Daoy (cell line): ENCODE measurements at places on chromosomes 2 and 18.
A peak's percentile ranks its signal among the peaks of the same experiment; 100 is the strongest.

DNA sequence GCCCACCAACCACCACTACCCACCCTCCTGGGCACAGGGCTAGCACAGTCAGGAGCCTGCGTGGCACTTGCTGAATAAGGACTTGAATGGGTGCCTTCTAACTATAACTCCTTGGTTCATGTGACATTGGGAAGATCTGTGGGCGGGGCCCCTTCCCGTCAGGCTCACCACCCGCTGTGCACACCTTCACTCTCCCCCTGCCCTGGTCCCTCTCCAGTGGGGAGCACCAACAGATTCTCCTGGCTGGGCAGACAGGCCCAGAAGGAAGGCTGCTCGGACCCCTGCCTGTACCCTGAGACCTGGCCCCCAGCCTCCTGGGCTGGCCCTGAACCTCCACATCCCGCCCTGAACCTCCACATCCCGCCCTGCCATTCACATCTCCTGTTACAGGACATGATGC lies 33.4 kb upstream of the POMC start:
- DNase-seq: no peak

GRCh38 chr2:23445450-23445868 lies 60.5 kb downstream of the KLHL29 start:
- DNase-seq: peak; percentile 70

GRCh38 chr2:64501946-64502345 lies 22.2 kb upstream of the AFTPH start:
- no peak for DNase-seq

DNA sequence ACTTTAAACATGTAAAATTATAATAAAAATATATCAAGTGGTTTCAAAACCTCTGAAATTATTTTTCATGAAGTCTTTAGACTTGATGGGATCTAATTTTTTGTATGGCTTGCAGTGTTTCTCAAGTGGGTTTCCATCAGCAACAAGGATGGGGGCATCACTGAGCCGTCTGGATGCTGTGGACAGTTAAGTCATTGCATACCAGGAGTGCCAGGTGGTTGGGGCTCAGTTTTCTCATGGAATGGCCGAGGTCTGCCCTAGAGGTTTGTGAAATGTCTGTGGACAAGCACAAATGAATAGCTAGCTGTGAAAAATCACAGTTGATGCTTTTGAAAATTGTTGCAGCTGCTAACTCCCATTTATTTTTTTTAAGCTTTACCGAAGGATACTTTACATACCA lies 1.7 kb downstream of the PRELID3A start:
- DNase-seq: peak; percentile 21

DNA sequence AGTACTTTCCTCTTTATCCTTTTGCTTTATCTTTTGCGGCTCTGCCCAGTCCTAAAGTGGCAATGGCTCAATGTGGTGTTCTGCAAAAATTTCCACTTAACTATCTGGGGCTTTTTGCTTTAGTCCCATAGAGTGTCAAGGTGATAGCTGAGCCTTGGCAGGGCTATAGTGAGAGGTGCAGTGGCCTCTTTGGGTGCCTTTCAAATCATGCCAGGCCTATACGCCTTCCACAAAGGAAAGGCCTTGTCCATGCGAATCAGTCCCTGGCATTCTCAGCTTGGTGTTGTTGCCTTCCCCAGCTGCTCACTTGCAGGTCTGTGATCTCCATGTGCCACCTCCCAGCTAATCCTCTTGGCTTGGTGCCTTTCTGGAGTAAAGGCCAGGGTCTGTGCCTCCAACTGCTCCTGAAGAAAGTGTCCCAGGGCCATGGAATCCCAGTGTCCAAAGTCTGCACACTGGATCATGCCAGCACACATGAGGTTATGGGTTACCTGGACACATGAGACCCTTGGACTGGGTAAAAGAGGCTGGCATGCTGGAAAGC lies 26.6 kb downstream of the PAX8 start:
- DNase-seq: no peak

DNA sequence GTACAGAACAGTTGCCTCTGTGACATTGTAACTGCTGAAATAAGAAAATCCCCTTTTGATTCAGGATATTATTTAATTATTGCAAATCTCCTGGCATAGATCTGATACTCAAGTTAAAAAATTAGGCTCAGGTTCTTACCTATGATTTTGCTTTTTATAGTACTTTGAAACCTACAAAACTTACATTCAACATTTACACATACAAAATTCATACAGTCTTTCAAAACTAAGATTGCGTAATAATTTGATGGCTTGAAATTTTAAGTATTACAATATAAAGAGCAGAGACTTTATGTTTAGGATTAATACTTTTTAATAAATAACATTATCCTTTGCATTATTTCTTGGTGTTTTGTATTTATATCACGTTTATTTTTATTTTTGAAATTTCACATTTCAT lies 291.1 kb downstream of the CCDC102B start:
- DNase-seq: no peak

- no peak for DNase-seq
Measured at GRCh38 chr18:51988277-51988676, 351.7 kb upstream of the DCC start.

DNA sequence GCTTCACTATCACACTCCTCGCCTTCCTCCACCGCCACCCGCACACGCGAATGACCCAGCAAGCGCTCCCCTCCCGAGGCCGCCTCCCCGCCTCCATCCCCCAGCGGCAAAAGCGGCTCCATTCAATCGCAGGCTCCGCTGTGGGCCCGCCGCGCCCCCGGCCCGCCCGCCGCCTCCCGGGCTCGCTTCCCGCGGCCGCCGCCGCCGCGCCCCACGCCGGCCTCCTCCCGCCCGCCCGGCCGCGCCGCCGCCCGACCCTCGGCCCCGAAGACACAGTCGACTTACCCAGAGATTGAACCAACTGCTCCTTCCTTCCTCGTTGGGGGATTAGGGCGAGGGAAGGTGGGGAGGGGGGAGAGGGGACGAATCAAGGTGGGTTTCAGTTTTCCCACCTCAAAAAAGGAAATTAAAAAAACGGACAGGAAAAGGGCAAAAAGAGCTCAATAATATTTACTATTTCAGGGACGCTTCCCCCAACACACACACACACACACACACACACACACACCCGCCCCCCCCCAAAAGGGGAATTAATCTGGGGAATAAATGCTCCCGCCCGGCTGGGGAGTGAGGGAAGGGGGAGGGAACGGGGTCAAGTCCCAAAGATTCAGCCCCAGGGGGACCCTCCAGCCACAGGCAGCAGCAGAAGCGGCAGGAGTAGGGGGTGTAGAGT lies 743 bp downstream of the XPO1 start:
- DNase-seq: peak; percentile 16

DNA sequence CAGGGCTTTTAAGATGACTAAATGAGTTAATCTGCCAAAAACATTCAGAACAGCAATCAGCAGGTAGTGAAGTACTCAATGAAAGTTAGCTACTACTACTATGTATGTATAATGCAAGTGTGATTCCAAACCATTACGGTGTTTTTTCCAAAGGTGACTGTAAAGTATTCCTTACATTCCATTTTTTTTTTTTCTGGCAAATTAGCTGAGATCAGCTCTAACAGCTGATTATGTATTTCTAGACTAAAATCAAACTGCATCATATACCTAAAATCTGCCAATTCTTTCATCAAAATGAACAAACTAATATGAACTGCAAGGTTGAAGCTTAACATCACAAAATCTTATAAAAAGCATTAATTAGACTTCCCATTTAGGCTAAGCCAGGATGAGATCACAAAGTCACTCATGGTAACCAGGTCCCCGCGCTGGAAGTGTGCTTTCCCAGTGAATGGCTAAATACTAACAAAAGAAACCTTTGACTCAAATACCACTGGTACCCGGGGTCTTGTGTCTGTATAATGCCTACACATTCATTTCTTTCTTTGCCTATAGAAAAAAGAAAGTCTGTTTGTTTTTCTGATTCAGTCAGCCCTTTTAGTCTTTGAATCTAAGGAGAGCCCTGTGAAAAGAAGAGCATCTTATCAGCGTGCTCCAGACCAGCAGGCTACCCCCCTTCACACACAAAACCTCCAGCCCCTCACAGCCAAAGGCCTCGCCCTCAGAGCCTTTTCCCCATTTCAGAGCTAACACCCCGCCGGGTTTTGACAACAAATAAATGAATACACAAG lies 88.3 kb downstream of the RBMS1 start:
- no peak for DNase-seq

GRCh38 chr18:9613550-9614400 lies 584 bp downstream of the PPP4R1 start:
- peak; percentile 48 for DNase-seq

GRCh38 chr2:235453605-235454151 lies 40.2 kb upstream of the AGAP1 start:
- DNase-seq: no peak

DNA sequence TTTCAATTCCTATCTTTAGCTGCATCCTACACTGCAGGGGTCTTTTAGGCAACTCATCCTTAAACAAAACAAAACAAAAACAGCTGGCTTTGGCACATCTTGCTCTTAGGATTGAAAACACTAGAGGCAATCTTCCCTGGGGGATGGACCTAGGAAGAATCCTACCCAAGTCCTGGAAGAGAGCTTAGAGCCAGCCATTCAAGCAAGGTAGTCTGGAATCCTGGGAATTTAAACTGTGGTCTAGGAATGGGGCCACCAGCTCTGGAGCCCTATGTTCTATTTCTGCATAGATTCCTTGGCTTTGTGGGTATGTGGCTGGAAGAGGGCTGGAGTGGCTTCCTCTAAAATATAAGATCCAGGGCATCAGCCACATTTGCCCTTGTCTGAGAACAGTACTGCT lies 27.7 kb downstream of the MYL1 start:
- DNase-seq: no peak

DNA sequence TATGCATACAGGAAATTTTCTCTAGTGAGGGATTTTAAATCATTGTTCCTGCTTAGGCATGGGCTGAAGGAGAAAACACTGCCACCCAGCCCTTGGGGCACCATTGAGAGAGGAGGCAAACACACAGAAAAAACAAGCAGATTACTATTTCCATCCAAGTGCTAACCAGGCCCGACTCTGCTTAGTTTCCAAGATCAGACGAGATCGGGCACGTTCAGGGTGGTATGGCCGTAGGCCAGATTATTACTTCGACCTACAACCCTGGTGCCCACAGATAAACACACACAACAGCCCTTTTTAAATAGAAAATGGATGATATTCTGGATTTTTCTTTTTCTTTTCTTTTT lies 45.4 kb upstream of the RHOB start:
- DNase-seq: no peak

- DNase-seq: peak; percentile 91
Measured at GRCh38 chr2:20182241-20182931, 42.5 kb downstream of the SDC1 start.
